ENCODE measurements at places on chromosomes 12 and 14.

GRCh38 chr12:2580821-2581220 is 213.9 kb upstream of the FKBP4 start:
- no peak for DNase-seq

DNA sequence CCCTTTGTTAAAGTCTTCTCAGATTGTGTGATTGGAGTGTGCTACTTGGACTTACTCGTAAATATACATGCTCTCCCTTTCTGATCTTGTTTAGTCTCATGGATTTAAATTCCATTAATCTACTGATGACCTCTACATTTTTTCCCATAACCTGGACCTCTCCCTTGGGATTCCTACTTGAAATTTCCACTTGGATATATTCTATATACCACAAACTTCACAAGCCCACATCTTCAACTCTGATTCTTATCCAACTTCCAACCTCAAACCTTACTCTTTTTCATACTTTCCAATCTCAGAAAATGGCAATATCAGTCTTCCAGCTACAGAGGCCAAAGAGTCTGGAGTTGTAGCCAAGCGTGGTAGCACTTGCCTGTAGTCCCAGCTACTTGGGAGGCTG is 49.1 kb upstream of the OTOGL start:
- no peak for DNase-seq

DNA sequence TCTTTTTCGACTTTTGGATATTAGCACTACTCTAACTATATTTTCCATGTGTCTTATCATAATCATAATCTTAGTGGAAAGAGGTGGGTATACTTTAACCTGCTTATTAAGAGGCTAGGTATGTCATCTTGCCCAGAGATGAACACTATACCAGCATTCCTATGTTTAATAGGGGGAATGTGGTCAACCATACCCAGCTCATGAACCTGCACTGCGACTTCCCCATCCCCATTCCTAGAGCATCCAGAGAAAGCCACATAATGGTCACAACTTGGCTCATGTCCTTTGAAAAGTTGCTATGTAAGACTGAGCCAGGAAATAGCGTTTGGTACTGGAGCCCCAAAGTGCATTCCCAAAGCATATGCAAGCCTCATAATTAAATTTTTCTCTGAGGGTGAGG is 55.2 kb downstream of the TMCC3 start:
- no peak for DNase-seq

- no peak for DNase-seq
Observed at GRCh38 chr14:83384253-83384652, 1850.6 kb upstream of the SEL1L start.

- DNase-seq, result no peak
Observed at GRCh38 chr14:91745344-91745743, 13.5 kb upstream of the CATSPERB start.

DNA sequence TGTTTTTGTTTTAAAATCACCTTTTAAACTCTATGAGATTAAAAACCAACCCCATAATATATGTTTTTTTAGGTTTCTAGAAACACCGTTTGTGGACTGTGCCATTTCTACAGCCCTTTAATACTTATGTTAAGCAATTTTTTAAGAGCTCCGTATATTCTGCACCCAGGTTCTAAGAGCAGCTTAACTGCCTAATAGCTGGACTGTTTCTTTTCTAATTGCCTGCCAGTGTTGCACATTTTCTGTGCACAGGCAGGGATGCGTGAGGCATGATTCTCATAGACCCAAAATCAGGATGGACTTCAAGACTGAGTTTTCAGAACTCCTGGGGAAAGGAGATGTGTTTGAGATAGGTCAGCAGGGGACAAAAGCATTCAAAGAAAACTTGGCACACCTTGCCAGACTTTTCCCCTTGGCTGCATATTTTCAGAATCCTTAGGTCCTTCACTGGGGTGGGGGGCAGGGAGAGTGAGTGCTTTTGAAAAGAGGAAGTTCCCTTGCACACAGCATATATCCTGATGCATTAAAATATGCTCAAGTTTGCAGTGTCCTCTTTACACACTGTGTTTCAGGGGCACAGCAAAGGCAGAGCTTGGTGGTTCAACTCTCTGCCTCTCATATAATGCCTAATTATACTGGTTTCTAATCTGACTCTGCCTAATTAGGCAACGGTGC is 27.9 kb downstream of the TMEM30B start:
- no peak for DNase-seq

GRCh38 chr12:103399986-103400385 is 95.8 kb downstream of the C12orf42 start:
- DNase-seq, result no peak

GRCh38 chr12:3747976-3748619 is 4.8 kb downstream of the CRACR2A start:
- no peak for DNase-seq

DNA sequence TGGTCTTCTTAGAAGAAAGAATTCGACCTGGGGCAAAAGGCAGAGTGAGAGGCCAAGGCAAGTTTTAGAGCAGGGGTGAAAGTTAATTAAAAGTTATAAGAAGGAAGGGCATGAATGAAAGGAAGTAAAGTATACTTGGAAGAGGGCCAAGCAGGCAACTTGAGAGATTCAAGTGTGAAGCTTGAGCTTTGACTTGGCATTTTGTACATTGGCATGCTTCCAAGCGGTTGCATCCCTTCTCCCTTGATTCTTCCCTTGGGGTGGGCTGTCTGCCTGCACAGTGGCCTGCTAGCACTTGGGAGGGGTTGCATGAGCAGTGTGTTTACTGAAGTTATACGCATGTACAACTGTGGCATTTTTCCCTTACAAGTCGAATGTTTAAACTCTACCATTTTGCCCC is 74.8 kb upstream of the MGAT4C start:
- DNase-seq, result no peak

GRCh38 chr12:16437281-16437816 is 89.9 kb downstream of the MGST1 start:
- no peak for DNase-seq

GRCh38 chr12:28543021-28543890 is 353.0 kb downstream of the CCDC91 start:
- DNase-seq, result no peak

GRCh38 chr14:68014771-68015170 is 195.2 kb downstream of the RAD51B start:
- no peak for DNase-seq

DNA sequence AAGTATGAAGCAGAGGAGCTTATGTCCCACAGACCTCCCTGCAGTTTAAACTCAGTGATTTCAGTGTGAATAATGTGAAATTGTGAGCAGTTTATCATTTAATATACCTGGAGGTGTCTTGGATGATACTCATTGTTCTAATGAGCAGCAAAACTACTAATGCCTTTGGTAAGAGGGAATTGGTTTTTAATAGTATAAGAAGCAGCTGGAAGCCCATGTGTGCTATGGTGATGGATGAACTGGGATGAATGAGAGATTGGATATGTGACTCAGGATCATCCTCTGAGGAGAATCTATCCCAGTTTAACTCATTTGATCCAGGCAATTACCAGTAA is 7.1 kb upstream of the CCDC184 start:
- DNase-seq, result no peak

DNA sequence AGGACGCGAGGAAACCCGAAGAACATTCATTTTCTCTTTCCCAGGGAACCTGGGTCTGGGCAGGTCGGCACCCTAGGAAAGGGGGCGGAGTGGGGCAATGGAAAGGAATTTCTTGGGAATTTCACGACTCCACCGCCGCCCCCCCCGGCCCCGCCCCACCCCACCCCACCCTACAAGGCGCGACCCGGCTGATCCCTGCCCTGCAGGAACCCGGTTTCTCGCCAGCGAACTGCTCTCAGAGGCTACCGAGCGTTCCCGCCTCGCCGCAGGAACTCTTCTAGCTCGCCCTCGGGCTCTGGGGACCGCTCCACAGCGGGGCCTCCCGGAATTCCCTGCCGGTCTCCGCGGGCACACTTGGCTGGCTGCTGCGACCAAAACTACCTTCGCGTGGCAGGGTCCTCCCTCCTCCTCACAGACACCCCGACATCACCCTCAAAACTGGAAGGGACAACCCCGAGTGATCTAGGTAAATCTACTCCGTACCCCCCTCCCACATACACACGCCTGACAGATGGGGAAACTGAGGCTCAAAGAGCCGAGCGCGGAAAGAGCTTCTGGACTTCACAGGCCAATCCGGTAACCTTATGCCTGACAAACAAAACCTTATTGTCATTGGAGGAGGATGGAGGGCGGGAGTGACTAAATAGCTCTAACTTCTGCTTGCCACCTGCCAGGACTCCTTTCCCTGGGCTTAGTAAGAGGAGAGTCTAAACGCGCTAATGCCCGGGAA is 785 bp upstream of the ACTN1 start:
- DNase-seq, result no peak

- DNase-seq, result no peak
Observed at GRCh38 chr14:61178226-61179060, 102.7 kb downstream of the TMEM30B start.

DNA sequence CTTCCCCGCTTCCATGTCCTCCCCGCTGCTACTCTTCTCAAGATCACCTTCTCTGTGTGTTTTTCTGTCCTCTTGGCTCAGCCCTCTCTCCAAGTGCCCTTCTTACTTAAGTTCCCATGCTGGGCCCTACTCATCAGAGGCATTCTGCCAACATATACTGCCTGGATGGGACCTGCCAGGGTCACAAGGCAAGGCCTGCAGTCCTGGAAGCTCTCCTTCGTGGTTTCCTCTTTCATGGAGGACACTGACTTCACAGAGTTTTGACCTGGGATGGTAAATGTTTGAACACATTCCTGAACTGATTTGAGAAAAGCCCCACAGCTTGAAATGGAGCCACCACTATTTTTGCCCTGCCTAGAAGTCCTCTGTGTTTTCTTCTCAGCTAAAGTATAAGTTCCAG is 140.9 kb downstream of the TMEM30B start:
- DNase-seq, result no peak

- DNase-seq, result no peak
Observed at GRCh38 chr12:103998976-103999375, 33.3 kb downstream of the TDG start.

Data from CD4-positive, alpha-beta T cell treated with Interleukin-15 for 1 hour (primary cell).